ENCODE measurements at places on chromosomes 6 and 20.

DNA sequence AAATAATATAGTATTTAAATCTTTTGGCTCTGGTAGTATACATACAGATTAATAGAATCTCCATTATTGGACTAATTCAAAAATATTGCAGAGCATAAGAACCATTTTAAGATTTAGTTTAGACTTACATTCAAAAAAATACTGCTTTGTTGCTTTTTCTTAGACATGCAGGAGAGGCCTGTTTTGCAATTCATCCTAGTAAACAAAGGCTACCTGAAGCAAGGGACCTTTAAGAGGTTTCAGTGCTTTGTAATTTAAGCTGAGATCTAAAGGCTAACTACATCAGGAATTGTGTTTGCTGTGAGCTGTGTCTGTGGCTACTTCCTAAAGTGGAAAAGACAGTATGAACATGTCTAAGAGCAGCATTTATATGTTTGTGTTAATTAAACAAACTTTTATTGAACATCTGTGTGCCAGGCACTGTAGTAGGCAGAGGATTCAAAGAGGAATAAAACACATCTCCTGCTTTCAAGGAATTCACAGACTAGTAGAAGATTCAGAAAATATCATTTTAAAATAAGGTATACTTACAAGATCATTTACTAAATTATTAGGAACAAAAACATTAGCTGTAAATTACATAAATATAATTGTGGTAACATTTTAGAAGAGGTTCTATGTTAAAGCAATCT, 29.1 kb upstream of the CALHM6 start:
- DNase-seq = no peak

- no peak for DNase-seq
These were observed 85.1 kb downstream of the ZFAND3 start for GRCh38 chr6:37904590-37904989.

DNA sequence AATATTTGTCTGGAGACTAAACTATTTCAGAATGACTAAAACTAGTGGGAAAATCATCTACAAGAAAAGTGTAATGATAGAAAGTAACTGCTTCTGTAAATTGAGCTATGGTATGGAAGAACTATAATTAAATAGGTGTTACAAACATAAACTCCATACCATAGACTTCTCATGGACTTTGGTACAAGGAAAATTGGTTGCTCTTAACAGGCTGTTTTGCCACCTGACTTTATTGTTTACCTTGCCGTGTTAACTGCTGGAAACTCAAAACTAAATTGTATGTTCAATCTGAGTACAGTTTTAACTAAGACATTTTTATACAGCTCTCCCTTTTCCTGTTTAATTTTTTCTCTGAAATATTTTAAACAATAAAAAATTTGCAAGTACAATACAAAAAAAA, 261.8 kb upstream of the POU3F2 start:
- no peak for DNase-seq

DNA sequence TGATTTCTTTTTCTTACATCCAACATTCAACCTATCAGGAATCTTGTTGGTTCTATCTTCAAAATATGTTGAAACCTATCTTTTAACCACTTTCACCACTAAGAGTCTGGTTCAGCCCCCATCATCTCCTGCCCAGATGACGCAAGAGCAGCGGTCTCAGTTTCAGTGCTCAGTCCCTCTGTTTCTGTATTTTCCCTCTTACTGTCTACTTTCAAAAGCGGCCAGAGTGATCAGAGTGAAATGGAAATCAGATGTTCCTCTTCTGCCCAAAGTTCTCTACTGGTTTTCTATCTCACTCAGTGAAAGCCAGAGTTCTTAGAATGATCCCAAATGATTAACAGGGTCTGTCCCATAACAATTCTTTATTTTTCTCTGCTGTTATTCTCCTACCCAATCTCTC, 147.9 kb upstream of the PDE7B start:
- DNase-seq = no peak

DNA sequence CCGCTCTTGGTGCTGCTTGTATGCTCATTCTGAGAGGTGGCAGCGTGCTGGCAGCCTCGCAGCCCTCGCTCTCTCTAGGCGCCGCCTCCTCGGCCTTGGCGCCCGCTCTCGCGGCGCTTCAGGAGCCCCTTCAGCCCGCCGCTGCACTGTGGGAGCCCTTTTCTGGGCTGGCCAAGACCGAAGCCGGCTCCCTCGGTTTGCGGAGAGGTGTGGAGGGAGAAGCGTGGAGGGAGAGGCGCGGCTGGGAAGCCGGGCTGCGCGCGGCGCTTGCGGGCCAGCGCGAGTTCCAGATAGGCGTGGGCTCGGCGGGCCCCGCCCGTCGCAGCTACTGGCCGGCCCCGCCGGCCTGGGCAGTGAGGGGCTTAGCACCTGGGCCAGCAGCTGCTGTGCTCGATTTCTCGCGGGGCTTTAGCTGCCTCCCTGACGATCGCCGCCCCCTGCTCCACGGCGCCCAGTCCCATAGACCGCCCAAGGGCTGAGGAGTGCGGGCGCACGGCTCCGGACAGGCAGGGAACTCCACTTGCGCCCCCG, 19.5 kb upstream of the FAM8A1 start:
- DNase-seq = no peak

DNA sequence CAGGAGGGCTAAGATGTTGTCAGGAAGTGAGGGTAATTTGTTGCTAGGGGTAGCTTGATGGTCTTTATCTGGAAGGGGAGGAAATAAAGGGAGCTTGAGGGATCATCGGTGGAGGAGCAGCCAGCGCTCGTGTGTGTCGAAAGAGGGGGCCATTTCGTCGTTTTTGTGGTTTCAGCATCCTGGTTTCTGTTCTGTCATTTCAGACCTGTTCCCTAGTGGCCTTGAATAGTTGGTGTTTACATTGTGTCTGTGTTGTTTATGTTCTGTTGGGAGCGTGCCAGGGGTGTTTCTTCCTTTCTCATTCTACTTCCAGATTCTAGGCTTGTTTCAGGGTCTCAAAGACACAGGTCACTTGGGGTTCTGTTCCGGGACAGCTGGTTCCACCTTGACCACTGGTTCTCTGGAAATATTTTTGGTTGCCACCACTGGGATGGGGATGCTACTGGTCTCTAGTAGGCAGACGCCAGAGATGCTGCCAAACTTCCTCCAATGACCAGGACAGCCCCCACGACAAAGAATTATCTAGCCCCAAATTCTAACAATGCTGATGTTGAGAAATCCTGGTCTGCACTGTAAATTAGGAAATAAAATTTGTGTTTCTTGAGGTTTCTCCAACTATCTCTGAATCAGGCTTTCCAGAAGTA, 113.9 kb upstream of the NAA20 start:
- no peak for DNase-seq

DNA sequence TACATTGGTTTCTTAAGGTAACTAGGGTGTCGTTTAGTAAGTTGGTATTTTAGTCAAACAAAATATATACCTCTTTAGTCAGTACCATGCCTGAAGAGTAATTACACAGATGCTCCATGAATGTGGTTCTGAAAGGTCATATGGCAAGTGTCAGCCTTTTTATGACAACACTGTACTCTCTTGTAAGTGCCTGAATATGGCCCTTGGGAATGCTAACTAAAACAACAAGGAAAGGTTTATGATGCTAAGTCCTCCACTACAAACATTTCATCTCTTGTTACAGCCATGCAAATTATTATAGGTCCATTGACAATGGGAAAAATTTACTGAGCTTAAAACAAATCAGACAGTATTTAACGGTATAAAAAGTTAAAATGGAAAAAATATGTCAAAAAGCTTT, 39.0 kb upstream of the SUPT3H start:
- DNase-seq = no peak

DNA sequence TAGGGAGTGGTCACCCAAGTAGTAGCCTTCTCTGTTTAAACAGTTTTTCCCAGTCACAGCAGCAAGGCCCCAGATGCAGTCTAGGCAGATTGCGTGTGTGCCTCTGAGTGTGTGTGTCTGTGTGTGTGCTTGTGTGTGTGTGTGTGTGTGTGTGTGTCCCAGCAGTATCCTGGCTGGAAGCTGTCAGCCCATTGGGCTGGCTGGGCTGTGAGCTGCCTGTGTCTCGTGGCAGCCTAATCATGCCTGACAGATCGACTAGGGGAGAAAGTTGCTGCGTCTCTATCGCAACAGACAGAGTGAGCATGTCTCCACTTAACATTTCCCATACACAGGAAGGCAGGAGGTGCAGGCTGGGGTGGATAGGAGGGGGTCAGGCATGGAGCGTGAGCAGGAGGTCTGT, 42.9 kb upstream of the LRFN2 start:
- DNase-seq = no peak

DNA sequence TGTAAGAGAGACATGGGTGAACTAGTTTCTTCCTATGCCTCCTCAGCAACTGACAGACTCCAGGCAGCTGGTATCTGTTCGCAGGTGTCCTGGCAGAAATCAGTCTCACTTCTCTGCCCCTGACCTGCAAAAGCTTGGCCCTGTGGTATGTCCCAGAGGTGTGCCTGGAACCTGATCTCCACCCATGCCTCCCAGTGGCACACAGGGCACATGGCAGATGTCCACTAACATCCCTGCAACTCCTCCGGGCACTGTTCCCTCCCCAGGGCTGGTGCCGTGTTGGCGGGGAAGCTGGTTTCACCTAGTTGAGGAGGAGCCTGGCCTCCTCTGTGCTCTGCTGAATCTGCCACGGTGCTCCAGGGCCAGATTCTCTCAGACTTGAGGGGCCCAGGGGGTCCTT, 123.3 kb upstream of the GGTLC1 start:
- no peak for DNase-seq

GRCh38 chr6:11362564-11362963, 130.1 kb upstream of the NEDD9 start:
- DNase-seq = no peak

DNA sequence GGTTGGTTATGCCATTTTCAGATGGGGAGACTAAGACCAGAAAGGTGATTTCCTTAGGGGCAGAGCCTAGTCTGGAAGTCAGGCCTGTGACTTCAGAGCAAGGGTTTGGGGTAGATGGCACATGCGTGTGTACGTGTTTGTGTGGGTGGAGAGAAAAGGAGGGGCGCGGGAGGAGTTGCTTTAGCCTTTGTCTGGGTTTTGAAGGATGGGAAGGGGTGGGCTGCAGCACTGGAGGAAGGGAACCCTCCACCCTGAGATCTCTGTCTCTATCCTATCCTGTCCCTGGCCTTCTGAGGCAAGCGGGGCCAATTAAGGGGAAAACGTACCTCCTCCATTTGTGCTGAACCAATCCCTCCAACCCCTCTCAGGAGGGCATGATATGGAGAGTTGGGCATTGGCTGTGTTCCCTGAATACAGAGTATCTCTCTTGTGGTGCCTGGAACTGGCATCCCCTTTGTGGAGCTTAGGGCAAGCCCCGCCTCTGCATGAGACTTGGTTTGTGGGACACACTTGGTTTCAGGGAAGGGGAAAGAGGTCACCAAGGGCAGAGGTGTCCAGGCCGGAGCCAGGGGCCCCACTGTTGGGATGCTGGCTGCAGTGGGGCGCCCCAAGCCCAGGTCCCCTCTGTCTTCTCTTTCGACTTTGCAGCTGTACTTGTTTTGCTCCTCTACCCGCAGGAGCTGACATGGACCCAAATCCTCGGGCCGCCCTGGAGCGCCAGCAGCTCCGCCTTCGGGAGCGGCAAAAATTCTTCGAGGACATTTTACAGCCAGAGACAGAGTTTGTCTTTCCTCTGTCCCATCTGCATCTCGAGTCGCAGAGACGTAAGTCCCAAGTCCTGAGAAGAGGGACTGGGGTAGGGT, at the start of gene DBNDD2:
Gene DBNDD2 (plus strand): TSS at position 507 of the 863 bp plus-strand sequence. CDS start 179 bp downstream, at position 686.
- DNase-seq = no peak

DNA sequence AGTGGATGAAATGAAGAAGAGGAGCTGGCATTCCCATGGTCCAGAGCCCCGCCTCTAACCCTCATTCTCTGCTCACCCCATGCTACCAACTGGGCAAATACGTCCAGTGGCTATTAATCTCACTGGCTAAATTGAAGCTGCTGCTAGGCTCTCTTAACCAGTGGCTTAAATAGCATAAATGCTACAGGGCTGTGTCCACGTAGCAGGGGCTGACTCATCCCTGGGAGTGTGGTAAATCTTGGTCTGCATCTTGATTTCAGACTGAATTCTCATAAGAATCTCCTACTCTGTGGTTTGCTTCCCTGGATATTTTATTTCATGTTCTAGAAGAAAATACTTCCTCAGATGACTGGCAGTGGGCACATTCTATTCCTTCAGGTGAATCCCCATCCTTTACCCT, 193.1 kb upstream of the ARG1 start:
- DNase-seq = peak; percentile 19

DNA sequence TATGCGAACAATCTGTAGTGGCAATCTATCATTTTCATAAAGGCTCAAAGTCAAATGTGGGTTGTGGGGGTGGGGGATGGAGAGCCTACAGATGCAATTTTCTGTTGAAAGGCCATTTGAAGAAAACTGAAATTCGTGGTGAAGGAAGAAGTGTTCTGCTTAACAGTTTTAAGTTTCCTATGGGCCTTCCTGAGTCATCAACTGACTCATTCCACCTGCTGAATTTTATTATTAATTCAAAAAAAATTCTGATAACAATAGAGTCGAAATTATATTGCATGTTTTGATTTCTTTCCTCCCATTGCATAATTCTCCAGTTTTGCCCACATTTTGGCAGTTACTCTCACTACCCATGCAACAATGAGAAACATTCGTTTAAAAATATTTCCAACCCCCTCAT, 622.3 kb upstream of the ARID1B start:
- no peak for DNase-seq

GRCh38 chr6:1162367-1163275, 149.3 kb upstream of the FOXQ1 start:
- DNase-seq = no peak

- DNase-seq = peak; percentile 10
These were observed 35.0 kb downstream of the SHPRH start for GRCh38 chr6:145929037-145929633.

DNA sequence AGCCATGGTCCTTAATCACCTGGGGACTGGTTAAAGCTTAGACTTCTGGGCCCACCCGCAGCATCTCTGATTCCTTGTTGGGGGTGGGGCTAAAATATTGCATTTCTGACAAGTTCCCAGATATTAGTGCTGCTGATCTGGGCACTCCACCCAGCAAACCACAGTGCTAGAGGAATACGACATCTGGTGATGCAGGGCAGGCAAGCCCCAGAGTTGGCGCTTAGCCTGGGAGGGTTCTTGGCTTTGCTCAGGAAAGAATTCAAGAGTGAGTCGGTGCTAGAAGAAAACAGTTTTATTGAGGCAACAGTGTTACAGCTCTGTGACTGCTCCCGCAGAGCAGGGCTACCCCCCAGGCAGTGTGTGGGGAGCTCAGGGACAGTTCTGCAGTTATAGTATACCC, 210.7 kb downstream of the TFAP2C start:
- no peak for DNase-seq

DNA sequence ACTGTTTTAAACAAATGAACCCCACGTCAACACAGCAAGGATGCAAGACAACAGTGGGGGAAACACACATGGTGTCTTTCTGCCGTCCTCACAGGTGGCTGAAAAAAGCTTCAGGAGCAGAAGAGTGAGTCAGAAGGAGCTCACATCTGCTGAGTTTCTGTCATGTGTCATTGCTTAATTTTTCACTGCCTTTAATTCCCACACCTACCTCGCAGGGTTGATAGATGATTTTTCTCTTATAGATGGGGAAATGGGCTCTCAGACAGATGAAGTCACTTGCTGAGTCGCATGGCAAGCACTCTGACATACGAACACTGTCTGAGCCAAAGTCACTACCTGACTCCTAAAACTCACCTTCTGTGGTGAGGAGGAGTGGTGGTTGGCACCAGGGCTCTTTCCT, 28.3 kb upstream of the CARMIL1 start:
- DNase-seq = peak; percentile 48

- no peak for DNase-seq
These were observed 2.9 kb downstream of the GMPR start for GRCh38 chr6:16241321-16241689.
